ENCODE measurements at places on chromosomes 3 and 15. TPM values are rescaled to one million over a fixed set of nuclear protein-coding genes. Genes with fewer than 3 reads are reported as not detected.

- peak; percentile 25 for DNase-seq
These were observed at the start of gene HTR3D for GRCh38 chr3:184031187-184031792. Gene HTR3D, plus strand, starts transcription at chr3:184031742. Its CDS starts 0 bp downstream, at chr3:184031742.

DNA sequence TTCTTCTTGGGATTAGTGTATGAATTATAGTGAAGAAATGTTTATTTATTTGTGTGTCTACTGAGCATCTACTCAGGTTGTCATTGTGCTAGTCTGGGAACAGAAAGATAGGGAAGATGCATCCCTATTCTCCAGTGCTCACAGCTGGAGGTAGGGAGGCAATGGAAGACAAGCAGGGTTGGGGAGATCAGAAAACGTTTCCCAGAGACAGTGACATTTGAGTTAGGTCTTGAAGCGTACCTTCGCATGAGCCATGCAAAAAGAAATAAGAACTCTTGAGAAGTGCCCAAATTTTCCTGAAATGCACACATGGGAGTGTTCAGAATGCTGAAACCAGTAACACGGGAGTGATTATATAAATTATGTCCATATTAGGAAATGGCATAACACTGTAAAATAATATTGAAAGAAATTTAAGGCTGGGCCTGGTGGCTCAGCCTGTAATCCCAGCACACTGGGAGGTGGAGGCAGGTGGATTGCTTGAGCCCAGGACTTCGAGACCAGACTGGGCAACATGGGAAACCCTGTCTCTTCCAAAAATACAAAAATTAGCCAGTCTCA lies 5.3 kb upstream of the CEMIP start:
- DNase-seq, result no peak

- DNase-seq, result no peak
These were observed 1072.6 kb downstream of the ROBO2 start for GRCh38 chr3:78112291-78113010.

GRCh38 chr3:84637272-84637671 lies 321.5 kb upstream of the CADM2 start:
- DNase-seq, result no peak

DNA sequence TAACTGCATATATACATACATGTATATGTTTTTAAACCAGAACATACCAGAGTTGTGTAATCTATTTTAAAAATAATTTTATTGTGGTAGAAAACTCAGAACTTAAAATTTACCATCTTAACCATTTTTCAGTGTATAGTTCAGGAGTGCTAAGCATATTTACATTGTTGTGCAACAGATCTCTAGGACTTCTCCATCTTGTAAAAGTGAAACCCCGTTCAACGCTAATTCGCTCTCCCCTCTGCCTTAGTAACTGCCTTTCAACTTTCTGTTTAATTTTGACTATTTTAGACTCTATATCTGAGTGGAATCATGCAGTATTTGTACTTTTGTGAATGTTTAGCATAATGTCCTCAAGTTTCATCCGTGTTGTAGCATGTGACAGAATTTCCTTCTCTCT lies 51.8 kb upstream of the SSR3 start:
- DNase-seq, result peak; percentile 55

- DNase-seq, result no peak
These were observed 96.8 kb upstream of the RGMA start for GRCh38 chr15:93185796-93186195.

GRCh38 chr15:100520132-100520921 lies 8.4 kb downstream of the CERS3 start:
- DNase-seq, result peak; percentile 83

- no peak for DNase-seq
These were observed 55.5 kb downstream of the SATB1 start for GRCh38 chr3:18369551-18370185.

GRCh38 chr3:185058796-185059195 lies 94.1 kb downstream of the C3orf70 start:
- DNase-seq, result no peak

The KLHDC8B gene
- polyA plus RNA-seq, result 7.5 TPM

The POPDC2 gene
- 0.58 TPM for polyA plus RNA-seq

The DNAH12 gene
- polyA plus RNA-seq, result 0.03 TPM
